ENCODE measurements at places on chromosomes 1 and 21.

- DNase-seq: peak; percentile 21
Observed at GRCh38 chr1:100866041-100866900, 28.4 kb downstream of the EXTL2 start.

- DNase-seq: no peak
Observed at GRCh38 chr1:36765785-36766300, 268.5 kb downstream of the GRIK3 start.

DNA sequence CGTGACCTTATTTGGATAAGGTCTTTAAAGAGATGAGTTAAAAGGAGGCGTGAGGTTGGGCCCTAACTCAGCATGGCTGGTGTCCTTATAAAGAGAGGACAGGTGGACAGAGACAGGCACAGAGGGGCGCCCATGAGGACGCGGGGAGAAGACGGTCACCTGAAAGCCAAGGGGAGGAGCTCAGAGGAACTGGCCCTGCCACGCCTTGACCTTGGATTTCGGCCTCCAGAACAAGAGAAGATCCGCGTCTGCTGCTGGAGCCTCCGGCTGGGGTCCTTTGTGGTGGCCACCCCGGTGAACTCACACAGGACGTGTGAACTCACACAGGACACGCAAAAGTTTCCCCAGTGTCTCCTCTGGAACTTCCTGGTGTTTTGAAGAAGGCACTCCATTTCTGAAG, 122.7 kb downstream of the SIK1 start:
- DNase-seq: no peak

GRCh38 chr1:203629507-203630082, 3.0 kb downstream of the ATP2B4 start:
- DNase-seq: peak; percentile 79
